Stimulated activated CD8-positive, alpha-beta memory T cell treated with anti-CD3 and anti-CD28 coated beads, Interleukin-4, amount 100 ng/mL, for 48 hours (primary cell): ENCODE measurements at places on chromosomes 7 and 10.

DNA sequence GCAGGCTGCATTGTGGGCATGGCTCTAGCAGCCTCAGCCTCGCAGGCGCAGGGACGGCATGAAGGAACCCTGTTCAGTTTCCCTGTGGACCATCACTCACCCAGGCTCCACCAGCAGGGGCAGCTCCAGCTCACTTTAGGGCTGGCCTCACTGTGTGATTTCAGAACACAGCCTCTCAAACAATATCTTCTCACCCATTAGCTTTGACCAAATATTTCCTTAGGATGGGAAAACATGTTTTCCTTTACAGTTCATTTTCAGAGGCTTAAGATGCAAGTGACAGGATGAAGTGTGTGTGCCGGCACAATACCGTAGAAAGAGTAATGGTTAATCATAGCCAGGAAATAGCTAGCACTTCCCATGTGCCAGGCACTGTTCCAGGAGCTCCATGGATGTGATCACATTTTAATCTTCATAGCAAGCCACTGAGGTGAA lies 58.2 kb downstream of the LANCL2 start:
- DNase-seq, result no peak

DNA sequence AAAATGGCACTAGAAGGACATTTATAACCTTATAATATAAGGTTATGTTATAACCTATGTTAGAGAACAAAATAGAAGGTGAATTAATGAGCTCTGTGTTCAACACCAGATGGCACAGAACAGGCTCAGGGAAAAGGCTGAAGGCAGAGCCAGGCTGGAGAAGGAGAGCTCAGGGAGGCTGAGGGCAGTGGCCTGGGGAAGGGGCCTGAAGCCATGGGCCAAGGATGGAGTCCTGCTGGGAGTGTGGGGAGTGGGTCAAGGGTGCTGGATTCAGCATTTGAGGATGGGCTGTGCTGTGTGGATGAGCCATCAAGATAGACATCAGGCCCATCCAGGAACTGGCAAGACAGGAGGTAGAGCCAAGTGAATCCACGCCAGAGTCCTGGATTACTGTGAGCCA lies 218.8 kb downstream of the ZNF248 start:
- DNase-seq, result no peak

DNA sequence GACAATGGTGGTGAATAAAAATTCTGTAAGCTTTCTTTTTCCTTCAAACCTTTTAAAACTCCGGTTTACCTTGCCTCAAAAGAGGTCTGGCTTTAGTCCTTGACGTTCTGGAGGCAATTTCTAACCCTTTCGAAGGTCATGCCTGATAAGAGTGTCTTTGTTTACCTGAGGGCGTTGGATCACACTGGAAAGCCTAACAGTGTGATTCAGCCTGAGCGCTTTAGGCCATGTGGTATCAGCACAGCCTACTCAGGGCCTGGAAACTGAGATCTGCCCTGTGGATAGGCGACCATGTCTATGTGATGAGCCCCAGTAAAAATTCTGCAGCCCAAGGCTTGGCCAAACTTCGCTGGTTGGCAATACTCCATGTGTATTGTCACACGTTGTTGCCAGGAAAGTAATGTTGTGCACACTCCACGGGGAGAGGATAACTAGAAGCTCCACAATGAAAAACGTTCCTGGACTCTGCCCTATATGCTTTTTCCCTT lies 10.7 kb downstream of the CCDC6 start:
- no peak for DNase-seq

GRCh38 chr10:42926843-42927242 lies 144.2 kb downstream of the BMS1 start:
- DNase-seq, result no peak

DNA sequence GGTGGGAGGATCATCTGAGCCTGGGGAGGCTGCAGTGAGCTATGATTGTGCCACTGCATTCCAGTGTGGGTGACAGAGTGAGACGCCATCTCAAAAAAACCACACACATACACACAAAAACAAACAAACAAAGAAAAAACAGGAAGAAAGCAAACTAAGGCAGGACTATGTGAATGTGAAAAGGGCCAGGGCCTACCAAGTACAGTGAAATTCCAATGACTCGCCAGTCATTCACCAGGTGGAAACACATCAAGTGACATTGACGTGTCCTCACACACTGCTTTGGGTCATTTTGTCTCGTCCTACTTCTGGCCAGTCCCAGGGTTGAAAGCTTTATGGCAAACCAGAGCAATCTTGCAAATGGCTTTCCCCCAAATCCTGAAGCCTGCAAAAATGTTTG lies 79.9 kb downstream of the HIP1 start:
- DNase-seq, result no peak

GRCh38 chr10:14247377-14248116 lies 83.2 kb downstream of the FRMD4A start:
- no peak for DNase-seq

DNA sequence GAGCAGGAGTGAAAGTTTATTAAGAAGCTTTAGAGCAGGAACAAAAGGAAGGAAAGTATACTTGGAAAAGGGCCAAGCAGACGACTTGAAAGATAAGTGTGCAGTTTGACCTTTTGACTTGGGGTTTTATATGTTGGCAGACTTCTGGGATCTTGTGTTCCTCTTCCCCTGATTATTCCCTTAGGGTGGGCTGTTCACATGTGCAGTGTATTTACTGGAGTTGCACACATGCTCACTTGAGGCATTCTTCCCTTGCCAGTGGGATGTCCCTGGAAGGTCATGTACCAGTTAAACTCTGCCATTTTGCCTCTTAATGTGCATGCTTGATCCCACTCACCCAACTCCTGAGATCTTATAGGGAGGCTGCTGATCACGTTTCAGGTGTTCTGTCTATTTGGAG lies 23.4 kb upstream of the ARHGAP12 start:
- DNase-seq, result no peak

DNA sequence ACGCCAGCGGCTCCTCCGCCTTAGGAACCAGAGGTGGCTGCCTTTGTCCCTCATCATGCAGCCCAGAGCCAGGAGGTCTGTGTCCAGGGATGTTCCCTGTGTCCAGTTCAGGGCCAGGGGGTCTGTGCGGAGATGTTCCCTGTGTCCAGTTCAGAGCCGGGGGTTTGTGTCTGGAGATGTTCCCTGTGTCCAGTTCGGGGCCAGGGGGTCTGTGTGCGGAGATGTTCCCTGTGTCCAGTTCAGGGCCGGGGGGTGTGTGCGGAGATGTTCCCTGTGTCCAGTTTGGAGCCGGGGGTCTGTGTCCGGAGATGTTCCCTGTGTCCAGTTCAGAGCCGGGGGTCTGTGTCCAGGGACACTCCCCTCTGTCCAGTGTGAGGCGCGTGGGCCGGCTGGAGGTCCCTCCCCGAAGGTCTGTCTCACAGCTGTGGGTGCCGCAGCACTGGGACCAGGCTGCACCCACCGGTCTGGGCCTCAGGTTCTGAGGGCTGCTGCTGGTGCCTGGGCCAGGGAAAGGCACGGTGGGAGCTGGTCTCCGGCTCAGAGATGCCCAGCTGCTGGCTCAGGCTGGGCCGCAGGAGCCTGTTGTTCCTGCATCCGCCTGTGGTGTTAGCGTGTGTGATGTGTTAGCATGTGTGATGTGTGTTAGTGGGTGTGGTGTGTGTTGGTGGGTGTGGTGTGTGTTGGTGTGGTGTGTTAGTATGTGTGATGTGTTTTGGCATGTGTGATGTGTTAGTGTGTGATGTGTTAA lies 67.9 kb upstream of the CFAP46 start:
- no peak for DNase-seq
